Stimulated activated CD4-positive, alpha-beta T cell treated with anti-CD3 and anti-CD28 coated beads, Interleukin-2, amount 100 ng/mL, for 4 hours (primary cell): ENCODE measurements at places on chromosomes 12 and 14.

- DNase-seq: peak; percentile 3
These were observed 52.9 kb downstream of the GXYLT1 start for GRCh38 chr12:42091769-42092168.

- no peak for DNase-seq
These were observed 104.1 kb downstream of the FOXN3 start for GRCh38 chr14:89312932-89313331.

DNA sequence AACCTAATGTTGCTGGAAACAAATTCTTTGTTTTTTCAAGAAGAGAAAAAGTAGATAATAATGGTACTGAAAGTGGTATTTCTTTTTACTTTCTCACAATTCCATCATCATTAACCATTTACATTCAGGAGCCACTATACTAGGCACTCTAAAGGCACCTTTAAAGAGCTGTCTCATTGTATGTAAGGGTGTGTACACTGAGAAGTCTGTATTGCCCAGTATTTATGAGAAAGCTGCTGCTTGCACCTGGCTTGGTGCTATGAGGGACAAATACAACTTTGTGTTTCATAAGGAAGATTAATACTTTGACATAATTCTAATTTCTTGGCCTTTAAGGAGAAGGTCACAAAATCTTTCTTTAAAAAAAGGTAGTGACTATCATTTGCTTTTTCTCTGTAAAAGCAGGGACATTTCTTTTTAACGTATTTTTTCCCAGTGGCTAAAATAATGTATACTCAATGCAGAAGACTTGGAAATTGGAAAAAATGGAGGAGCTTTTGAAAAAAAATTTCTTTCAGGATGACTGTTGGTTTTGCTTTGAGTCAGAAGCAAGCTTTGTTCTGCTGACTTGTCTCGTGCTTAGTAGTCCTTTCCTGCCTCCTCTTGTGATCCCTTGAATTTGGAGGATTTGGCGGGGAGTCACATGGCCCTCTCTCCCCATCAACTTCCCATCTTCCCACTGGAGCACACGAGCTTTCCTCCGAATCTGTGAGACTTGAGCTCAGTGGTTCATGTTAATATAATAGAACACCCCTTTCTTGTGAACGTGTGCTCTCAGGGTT, 50.1 kb downstream of the RASSF3 start:
- no peak for DNase-seq

- DNase-seq: no peak
These were observed 2.3 kb downstream of the ATXN7L3B start for GRCh38 chr12:74539765-74540526.

DNA sequence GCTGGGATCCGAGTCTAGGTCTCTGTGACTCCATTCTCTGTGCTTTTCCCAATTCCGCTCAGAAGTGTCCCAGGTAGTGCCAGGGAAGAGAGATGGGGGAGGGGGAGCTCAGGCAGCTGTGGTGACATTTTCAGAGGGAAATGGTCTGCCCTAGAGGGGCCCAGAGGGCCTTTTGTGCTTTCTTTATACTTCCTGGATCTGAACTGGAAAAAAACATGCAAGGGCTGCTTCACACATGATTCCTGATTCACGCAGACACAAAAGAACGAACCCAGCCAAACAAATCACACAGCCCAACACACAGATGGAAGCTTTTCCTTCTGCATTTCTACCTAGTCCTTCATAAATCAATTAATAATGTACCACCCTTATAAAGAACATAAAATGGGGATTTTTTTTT, 26.5 kb downstream of the GPR68 start:
- DNase-seq: no peak

GRCh38 chr12:54356951-54357356, 7.3 kb downstream of the GPR84 start:
- DNase-seq: no peak

- DNase-seq: no peak
These were observed 192.1 kb upstream of the AMIGO2 start for GRCh38 chr12:47271800-47272239.

DNA sequence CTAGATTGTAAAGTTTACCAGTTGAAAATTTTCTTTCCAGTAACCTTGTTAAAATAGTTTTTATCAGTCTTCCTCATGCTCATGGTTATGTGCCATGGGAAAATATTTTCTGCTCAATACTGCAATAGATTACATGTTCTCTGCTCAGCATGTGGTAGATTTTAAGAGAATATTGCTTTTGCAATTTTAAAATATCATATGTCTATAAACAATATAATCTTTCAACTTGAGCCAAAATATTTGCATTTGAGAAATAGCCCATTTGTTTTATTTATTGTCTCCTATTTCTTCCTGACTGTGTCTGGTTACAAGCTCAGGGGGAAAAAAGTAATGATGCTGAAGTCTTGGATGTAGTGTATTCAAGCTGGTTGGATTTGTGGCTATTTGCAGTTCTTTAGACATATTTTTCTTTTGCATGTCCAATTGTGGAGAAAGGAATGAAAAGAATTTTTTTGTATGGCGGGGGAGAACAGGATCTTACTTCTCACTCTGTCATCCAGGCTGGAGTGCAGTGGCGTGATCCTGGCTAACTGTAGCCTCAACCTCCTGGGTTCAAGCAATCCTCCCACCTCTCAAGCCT, 342.6 kb upstream of the NAV3 start:
- no peak for DNase-seq

DNA sequence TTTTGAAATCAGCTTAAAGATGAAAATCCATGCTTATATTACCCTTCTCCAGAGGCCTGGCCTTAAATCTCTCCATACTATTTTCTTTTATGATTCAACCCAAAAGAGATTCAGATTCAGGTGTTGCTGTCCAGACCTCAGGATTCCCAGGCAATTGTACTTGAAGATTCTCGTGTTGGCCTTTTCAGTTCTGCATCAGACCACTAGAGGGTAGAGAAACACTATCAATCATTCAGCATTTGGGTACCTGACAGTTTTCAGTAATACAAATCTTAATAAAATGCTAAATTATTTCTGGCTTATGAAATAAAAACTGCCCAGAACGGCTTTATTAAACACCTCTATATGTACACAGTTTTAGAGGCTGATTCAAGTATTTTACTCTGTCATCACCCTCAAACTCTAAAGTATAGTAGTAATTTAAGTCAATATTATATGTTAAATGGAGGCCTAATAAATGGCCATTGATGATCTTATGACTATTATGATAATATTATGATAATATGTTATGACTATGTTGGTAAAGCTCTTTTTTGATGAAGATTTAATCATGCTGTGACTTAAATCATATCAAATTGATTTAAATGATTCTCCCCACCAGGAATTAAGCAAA, 301.1 kb downstream of the DUSP6 start:
- no peak for DNase-seq
